ENCODE measurements at places on chromosomes 7 and 10.

DNA sequence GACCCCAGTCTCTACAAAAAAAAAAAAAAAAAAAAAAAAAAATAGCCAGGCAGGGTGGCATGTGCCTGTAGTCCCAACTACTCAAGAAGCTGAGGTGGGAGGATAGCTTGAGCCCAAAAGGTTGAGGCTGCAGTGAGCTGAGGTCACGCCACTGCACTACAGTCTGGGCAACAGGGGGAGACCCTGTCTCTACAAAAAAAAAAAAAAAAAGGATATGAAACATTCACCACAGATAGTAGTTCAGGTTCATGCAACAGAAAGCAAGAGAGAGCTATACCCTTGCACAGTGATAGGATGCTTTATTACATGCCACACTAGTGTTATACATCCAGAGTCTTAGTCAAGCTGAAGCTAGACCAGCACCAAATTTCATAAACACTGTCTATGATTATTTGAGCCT is 148.4 kb upstream of the KAT6B start:
- no peak for DNase-seq

GRCh38 chr10:101817337-101818118 is 716 bp downstream of the OGA start:
- DNase-seq: peak; percentile 28

- no peak for DNase-seq
Observed at GRCh38 chr10:96465599-96465998, 48.1 kb downstream of the TLL2 start.

GRCh38 chr7:152571068-152571467 is 104.9 kb downstream of the XRCC2 start:
- DNase-seq: peak; percentile 25

- no peak for DNase-seq
Observed at GRCh38 chr7:135843214-135843613, 94.6 kb upstream of the FAM180A start.

DNA sequence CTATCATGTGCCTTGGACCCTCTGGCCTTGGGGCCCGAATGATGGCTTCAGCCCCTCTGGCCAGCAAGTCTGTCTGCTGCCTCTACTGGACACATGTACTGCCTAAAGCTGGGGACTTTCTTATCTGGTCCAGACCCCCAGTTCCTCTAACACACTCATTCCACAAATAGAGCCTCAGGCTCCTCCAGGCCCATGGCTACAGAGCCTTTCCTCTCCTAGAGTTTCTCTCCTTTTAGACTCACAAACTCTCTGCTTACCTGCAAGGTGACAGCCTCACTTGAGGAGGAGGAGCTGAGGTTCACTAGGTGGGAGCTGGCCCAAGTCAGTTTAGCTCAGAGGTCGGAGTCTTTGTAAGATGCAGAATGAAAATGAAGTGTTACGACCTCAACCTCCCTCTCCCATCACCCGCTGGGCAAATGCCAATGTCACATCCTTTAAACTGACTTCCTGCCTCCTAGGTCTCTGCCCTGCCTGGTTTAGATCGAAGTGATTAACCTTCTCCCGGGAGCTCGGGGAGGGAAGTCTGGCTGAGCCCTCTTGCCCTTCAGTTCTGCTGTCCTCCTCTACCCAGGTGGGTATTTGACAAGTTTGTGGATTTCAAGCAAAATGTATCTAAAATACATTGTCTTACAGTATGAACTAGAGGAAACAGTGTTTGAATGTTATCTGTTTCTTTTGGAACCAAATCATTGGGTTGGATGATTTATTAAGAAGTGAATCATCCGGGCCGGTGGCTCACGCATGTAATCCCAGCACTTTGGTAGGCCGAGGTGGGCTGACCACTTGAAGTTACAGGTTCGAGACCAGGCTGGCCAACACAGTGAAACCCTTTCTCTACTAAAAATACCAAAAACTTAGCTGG is 71.9 kb upstream of the TNS3 start:
- DNase-seq: no peak

GRCh38 chr10:83724471-83725241 is 414.7 kb upstream of the GHITM start:
- no peak for DNase-seq

DNA sequence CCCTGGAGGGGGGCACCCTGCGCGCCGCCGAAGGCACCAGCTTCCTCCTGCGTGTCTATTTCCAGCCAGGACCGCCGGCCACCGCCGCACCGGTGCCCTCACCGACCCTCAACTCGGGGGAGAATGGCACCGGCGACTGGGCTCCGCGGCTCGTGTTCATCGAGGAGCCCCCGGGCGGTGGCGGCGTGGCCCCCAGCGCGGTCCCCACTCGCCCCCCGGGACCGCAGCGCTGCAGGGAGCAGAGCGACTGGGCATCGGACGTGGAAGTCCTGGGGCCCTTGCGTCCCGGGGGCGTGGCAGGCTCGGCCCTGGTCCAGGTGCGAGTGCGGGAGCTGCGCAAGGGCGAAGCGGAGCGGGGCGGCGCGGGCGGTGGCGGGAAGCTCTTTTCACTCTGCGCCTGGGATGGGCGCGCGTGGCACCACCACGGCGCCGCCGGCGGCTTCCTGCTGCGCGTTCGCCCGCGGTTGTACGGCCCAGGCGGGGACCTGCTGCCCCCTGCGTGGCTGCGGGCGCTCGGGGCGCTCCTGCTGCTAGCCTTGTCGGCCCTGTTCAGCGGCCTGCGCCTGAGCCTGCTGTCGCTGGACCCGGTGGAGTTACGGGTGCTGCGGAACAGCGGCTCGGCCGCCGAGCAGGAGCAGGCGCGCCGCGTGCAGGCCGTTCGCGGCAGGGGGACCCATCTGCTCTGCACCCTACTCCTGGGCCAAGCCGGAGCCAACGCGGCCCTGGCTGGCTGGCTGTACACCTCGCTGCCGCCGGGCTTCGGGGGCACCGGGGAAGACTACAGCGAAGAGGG is 594 bp downstream of the CNNM1 start:
- no peak for DNase-seq

- DNase-seq: no peak
Observed at GRCh38 chr10:93473804-93474472, 8.2 kb downstream of the MYOF start.

- no peak for DNase-seq
Observed at GRCh38 chr10:101226491-101227428, 2.5 kb downstream of the LBX1 start.

DNA sequence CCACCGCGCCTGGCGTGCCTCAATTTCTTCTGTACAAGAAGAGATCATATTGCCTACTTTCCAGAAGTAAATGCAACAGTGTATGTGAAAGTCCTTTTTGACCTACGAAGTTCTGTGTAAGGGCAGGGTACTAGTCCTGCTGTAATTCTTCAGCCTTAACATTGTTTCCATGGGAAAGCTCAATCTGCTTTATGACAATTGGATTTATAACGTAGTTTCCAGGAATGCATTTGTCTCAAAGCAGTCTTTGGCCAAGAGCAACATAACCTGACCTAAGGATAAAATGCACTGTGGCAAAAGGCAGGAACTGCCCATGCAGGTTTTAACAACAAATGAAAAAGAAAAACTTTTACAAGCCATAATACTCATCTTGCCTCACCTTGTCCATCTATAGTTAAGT is 108.1 kb upstream of the PODXL start:
- no peak for DNase-seq

DNA sequence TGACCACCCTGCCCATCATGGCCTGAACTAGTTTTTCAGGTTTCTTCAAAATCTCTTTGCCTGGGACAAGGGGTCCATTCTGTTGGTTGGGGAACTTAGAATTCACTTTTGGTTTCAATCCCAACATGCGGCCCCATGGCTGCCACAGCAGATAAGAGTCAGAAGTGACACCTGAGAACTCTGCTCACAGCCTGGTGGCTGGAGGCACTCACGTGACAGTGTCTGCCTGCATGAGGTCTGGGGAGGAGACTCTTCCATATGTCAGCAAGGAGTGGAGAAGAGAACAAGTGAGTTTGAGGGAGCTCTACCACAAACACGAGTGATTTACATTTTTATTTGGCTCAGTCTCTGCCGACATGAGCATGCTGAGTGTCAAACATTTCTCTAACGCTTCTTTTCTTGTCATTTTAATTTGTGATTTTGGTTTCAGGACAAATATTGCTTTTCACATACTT is 370.4 kb downstream of the TNS3 start:
- DNase-seq: no peak

GRCh38 chr7:11274074-11274473 is 300.4 kb downstream of the PHF14 start:
- no peak for DNase-seq

GRCh38 chr7:8480527-8480926 is 47.1 kb downstream of the NXPH1 start:
- no peak for DNase-seq

DNA sequence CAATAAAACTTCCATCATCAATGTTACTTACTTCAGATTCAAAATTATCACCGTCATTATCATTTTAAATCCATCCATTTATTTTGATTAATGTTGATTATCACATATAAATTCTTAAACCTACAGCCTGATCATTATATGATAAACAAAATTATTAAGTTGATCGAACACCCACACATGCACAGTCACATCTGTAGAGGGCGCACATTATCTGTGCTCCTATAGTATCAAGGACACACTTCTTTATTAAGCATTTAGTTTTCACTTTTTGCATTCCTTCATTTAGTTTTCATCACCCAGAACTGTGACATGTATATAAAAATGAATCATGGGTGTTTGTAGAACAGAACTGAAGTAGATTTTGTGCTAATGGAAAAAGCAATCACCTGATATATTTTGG is 26.2 kb upstream of the ZNF716 start:
- no peak for DNase-seq

DNA sequence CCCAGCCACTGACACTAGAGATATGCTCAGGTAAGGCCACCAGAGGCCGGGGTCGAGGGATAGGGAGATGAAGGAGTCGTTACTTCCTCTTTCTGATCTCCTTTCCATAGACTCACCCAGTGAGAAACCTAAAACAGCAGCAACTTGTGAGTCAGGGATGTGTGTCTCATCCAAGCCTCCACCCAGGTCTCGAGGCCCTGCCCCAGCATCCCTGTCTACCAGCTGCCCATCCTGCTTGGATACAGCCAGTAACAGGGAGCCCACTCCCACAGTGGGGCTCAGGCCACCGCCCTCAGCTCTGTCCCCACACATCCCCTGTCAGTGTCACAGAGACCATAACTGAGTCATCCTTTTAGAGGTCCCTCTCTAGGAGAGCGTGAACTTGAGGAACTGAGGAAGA is 49.6 kb upstream of the CHST15 start:
- DNase-seq: no peak

DNA sequence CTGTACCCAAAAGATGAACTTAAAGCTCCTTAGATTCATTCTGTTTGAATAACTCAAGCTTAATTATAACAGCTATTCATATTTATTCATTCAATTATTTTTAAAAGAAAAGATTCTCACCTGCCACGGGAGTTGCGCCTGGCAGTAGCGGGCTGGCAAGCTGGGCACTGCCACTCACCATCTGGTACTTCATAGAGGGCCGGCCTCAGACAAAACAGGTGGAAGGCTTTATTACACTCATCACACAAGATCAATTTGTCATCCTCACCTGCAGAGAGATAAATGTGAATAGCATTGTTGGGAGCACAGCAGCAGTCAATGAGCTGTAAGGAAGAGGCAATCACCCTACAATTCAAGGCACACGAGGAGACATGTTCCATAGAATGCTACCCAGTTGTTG is 15.8 kb downstream of the FZD9 start:
- DNase-seq: no peak

GRCh38 chr10:129870961-129871621 is 93.0 kb downstream of the EBF3 start:
- peak; percentile 85 for DNase-seq

GRCh38 chr7:159020987-159021386 is 123.7 kb downstream of the VIPR2 start:
- DNase-seq: no peak

DNA sequence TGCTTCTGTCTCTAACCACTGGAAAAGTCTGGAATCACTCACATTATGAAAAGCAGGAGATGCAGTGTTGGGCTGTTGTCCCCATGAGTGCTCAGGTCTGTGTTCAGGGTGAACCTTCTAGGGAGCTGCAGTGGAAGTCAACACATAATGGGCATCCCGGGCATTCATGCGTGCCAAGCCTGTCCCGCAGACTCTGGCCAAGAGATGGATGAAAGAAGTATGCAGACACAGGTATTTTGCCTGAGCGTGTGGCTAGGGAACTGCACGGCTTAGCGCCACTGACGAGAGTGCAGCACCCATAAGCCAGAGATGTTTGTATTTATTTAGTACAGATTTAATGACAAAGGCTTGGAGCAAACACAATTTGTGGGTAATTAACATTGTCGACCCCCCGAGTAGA is 84.7 kb downstream of the GPR26 start:
- DNase-seq: no peak

GRCh38 chr10:61892961-61893360 is 8.5 kb upstream of the ARID5B start:
- no peak for DNase-seq

GRCh38 chr10:14123139-14123538 is 207.6 kb downstream of the FRMD4A start:
- DNase-seq: no peak

DNA sequence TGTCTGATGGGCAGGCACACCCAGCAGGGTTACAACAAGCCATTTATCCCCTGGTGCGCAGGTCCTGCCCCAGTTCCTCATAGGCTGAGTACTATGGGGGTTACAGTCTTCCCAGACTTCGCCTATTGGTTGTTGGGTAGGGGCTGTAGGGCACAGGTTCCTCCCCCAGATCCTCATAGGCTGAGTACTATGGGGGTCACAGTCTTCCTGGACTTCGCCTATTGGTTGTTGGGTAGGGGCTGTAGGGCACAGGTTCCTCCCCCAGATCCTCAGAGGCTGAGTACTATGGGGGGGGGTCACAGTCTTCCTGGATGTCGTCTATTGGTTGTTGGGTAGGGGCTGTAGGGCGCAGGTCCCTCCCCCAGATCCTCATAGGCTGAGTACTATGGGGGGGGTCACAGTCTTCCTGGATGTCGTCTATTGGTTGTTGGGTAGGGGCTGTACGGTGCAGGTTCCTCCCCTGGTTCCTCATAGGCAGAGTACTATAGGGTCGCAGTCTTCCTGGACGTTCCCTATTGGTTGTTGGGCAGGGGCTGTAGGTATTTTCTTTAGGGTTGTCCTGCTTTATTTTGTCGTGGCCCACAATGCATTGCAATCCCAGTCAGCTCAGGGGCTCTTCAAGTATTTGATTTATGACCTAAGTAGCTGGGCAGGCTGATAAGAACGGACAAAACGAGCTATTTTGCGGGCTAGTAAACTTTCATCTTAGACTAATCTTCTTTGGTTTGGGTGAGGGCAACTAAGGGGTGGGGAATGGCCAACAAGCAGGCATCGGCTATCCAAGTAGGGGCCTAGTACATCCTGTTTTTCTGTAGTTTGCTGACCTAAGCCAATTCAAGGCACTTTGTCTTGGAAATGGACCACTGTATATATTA is 3.4 kb downstream of the LRRC27 start:
- no peak for DNase-seq
